Transverse colon (tissue), 4 donors: ENCODE measurements at places on chromosomes 2 and 18. TPM values are rescaled to one million over a fixed set of nuclear protein-coding genes. Genes with fewer than 3 reads are reported as not detected.

- H3K4me1 ChIP-seq = peaks cover 1% of the 10 kb centered on the region
- H3K27me3 ChIP-seq = no peaks in the 10 kb centered on the region
- no peak for DNase-seq
- H3K27ac ChIP-seq = no peak overlapping the region
- no peak overlapping the region for H3K4me3 ChIP-seq
- no peaks in the 10 kb centered on the region for H3K36me3 ChIP-seq
Observed at GRCh38 chr2:85160966-85161960, 28.1 kb downstream of the TCF7L1 start.

DNA sequence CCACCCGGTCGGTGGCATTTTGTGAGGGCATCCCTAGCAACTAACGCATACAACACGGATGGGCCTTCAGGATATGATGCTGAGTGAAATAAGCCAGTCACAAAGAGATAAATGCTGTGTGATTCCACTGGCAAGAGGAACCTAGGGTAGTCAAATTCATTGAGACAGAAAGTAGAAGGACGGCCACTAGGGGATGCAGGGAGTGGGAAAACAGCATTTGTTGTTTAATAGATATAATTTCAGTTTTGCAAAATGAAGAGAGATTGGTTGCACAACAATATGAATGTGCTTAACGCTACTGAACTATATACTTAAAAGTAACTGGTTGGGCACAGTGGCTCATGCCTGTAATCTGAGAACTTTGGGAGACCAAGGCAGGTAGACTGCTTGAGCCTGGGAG lies 112.9 kb downstream of the AFF3 start:
- no peak overlapping the region for H3K4me3 ChIP-seq
- no peak overlapping the region for H3K27ac ChIP-seq
- H3K27me3 ChIP-seq = no peaks in the 10 kb centered on the region
- DNase-seq = no peak
- H3K36me3 ChIP-seq = no peaks in the 10 kb centered on the region
- no peaks in the 10 kb centered on the region for H3K4me1 ChIP-seq

GRCh38 chr2:107361751-107362381 lies 464.8 kb upstream of the RGPD4 start:
- H3K36me3 ChIP-seq = no peaks in the 10 kb centered on the region
- no peak for DNase-seq

- H3K27me3 ChIP-seq = no peaks in the 10 kb centered on the region
- no peak overlapping the region for H3K4me3 ChIP-seq
- no peaks in the 10 kb centered on the region for H3K36me3 ChIP-seq
- no peaks in the 10 kb centered on the region for H3K4me1 ChIP-seq
- H3K27ac ChIP-seq = no peak overlapping the region
Observed at GRCh38 chr2:107430006-107430405, 396.7 kb upstream of the RGPD4 start.

- H3K36me3 ChIP-seq = no peaks in the 10 kb centered on the region
- H3K27me3 ChIP-seq = no peaks in the 10 kb centered on the region
- no peak overlapping the region for H3K4me3 ChIP-seq
- peaks cover 15% of the 10 kb centered on the region for H3K4me1 ChIP-seq
Observed at GRCh38 chr2:55102056-55102812, 52.0 kb upstream of the RTN4 start.

- H3K4me1 ChIP-seq = no peaks in the 10 kb centered on the region
- no peak overlapping the region for H3K27ac ChIP-seq
- no peaks in the 10 kb centered on the region for H3K27me3 ChIP-seq
- DNase-seq = no peak
- H3K36me3 ChIP-seq = peaks cover 6% of the 10 kb centered on the region
Observed at GRCh38 chr18:42068030-42068429, 113.0 kb downstream of the PIK3C3 start.

GRCh38 chr2:12817870-12818269 lies 101.1 kb downstream of the TRIB2 start:
- peak overlapping the region; percentile 60 for H3K27ac ChIP-seq
- no peak overlapping the region for H3K4me3 ChIP-seq
- no peaks in the 10 kb centered on the region for H3K27me3 ChIP-seq
- no peak for DNase-seq
- H3K36me3 ChIP-seq = no peaks in the 10 kb centered on the region
- peaks cover 11% of the 10 kb centered on the region for H3K4me1 ChIP-seq

GRCh38 chr2:20972792-20973565 lies 70.9 kb downstream of the APOB start:
- H3K27ac ChIP-seq = peak overlapping the region; percentile 68
- peaks cover 5% of the 10 kb centered on the region for H3K4me1 ChIP-seq
- no peaks in the 10 kb centered on the region for H3K36me3 ChIP-seq
- no peaks in the 10 kb centered on the region for H3K27me3 ChIP-seq
- DNase-seq = no peak

DNA sequence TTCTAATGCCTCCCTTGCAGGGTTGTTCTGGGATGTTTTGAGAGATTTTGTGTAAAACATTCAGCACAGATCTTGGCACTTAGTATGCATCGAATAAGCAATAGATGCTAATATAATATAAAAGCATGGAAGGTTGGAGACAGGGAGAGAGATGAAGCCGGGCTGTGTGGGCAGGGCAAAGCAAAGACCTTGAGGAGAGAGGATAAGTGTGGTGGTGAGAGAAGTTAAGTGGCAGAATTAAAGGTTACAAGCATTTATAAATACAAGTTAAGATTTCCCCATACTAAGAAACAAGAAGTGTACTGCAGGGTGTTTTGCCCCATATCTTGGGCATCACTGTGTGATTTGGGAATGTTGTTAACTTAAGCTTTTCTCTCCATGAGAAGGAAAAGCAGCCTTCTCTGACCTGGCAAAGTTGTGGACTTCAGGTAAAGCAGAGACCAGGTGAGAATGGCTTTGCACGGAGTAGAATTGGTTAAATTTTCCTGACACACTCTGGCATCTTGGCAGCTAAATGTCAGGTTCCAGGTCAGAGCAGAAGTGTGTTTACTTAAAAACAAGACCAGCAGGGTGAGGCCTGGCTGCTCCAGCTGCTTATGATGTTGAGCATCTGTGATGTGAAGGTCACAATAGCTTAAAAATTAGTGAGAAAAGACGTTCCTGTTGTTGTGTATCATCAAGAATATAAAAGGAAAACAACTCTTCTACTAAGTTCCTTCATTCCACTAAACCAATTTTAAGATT lies 288.5 kb upstream of the HNMT start:
- no peaks in the 10 kb centered on the region for H3K4me1 ChIP-seq
- H3K27me3 ChIP-seq = no peaks in the 10 kb centered on the region
- no peaks in the 10 kb centered on the region for H3K36me3 ChIP-seq
- no peak overlapping the region for H3K4me3 ChIP-seq
- no peak overlapping the region for H3K27ac ChIP-seq

DNA sequence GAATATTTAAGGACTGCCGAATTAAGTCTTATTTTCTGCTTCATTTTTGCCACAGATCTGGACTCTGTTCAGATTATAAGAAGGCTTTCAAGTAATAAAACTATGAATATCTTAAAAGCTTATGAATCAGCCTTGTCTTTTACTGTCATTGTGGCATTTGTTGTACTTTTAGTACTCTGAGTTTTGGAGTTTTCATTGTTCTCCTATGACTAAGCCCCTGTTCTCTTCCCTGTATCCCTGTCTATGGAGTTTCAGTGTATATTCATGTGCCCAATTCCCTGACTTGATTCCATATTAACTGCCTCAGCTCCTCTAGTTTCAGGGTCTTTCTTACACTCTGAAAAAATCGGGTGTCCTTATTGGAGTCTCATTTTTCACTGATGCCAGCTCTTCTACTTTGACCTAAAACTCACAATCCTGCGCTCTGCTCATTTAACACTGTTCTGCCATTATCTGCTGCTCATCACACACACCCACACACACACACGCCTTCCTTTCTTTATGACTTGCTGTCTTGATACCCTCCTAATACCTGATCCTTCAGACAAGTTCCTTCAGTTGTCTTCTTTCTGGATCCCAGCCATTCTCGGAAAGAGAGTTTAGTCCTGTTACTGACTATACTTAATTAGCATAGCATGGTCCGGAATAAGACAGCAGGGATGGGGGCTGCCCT lies 511.8 kb downstream of the CPS1 start:
- H3K4me1 ChIP-seq = no peaks in the 10 kb centered on the region
- no peak for DNase-seq
- no peak overlapping the region for H3K4me3 ChIP-seq
- no peaks in the 10 kb centered on the region for H3K27me3 ChIP-seq
- no peak overlapping the region for H3K27ac ChIP-seq
- H3K36me3 ChIP-seq = no peaks in the 10 kb centered on the region

GRCh38 chr18:40687399-40687798 lies 1267.6 kb upstream of the PIK3C3 start:
- H3K4me1 ChIP-seq = no peaks in the 10 kb centered on the region
- H3K36me3 ChIP-seq = no peaks in the 10 kb centered on the region
- H3K4me3 ChIP-seq = no peak overlapping the region
- H3K27me3 ChIP-seq = no peaks in the 10 kb centered on the region
- H3K27ac ChIP-seq = no peak overlapping the region

GRCh38 chr2:23709311-23709710 lies 217.6 kb downstream of the ATAD2B start:
- no peaks in the 10 kb centered on the region for H3K27me3 ChIP-seq
- no peaks in the 10 kb centered on the region for H3K4me1 ChIP-seq
- no peak for DNase-seq
- H3K36me3 ChIP-seq = no peaks in the 10 kb centered on the region
- no peak overlapping the region for H3K27ac ChIP-seq
- H3K4me3 ChIP-seq = no peak overlapping the region

- H3K4me1 ChIP-seq = no peaks in the 10 kb centered on the region
- H3K36me3 ChIP-seq = no peaks in the 10 kb centered on the region
- no peak for DNase-seq
Observed at GRCh38 chr2:178946494-178946893, 103.4 kb downstream of the CCDC141 start.

GRCh38 chr2:50872543-50872942 lies 159.4 kb downstream of the NRXN1 start:
- no peaks in the 10 kb centered on the region for H3K27me3 ChIP-seq
- no peaks in the 10 kb centered on the region for H3K4me1 ChIP-seq
- no peak for DNase-seq
- no peak overlapping the region for H3K4me3 ChIP-seq

GRCh38 chr2:121072784-121073183 lies 212.2 kb downstream of the TFCP2L1 start:
- no peak overlapping the region for H3K4me3 ChIP-seq
- no peaks in the 10 kb centered on the region for H3K36me3 ChIP-seq
- H3K27me3 ChIP-seq = peaks cover 53% of the 10 kb centered on the region
- H3K27ac ChIP-seq = no peak overlapping the region

ANKRD30BL gene
- not detected for total RNA-seq

STPG4 gene
- 0.64 TPM for total RNA-seq

IL1F10 gene
- not detected for total RNA-seq

RASGRP3 gene
- 3.4 TPM for total RNA-seq

INPP4A gene
- 35.8 TPM for total RNA-seq

CYP1B1 gene
- total RNA-seq = 2.0 TPM

TMEFF2 gene
- total RNA-seq = not detected

RAX gene
- total RNA-seq = not detected

ALMS1 gene
- 22.4 TPM for total RNA-seq

ZNF804A gene
- total RNA-seq = 1.5 TPM

PID1 gene
- total RNA-seq = 33.6 TPM

PLCD4 gene
- total RNA-seq = 5.9 TPM
